ENCODE measurements at places on chromosomes 7 and 10. TPM values are rescaled to one million over a fixed set of nuclear protein-coding genes. Genes with fewer than 3 reads are reported as not detected.

Gene SPDYE2
- not detected for total RNA-seq

Gene HOXA10
- 11.8 TPM for total RNA-seq

Gene RAMP3
- not detected for total RNA-seq

Gene HTR7
- total RNA-seq = 2.4 TPM

Gene LRRC4
- 0.46 TPM for total RNA-seq

Gene TSPAN14
- total RNA-seq = 12.0 TPM

Gene CALU
- total RNA-seq = 1,329 TPM

Gene CFAP70
- 0.92 TPM for total RNA-seq

Gene ARMC3
- not detected for total RNA-seq

Gene ARHGEF35
- 1.3 TPM for total RNA-seq

Gene KLLN
- 0.37 TPM for total RNA-seq

Gene SAP25
- total RNA-seq = not detected

Gene OTUD1
- total RNA-seq = 4.3 TPM

Gene CYP2C9
- not detected for total RNA-seq

Gene ZC3HAV1L
- 3.4 TPM for total RNA-seq

Gene SORBS1
- total RNA-seq = 1.5 TPM

Gene TAS2R39
- not detected for total RNA-seq

Gene CALML5
- not detected for total RNA-seq

Gene PRLHR
- total RNA-seq = not detected

Gene ZDHHC4
- 80.6 TPM for total RNA-seq

Gene HOXA5
- 1.4 TPM for total RNA-seq

Gene NAT16
- total RNA-seq = not detected

Gene ADCYAP1R1
- not detected for total RNA-seq

Gene OR2A5
- not detected for total RNA-seq

Gene LLCFC1
- total RNA-seq = not detected

Gene AGAP9
- 2.9 TPM for total RNA-seq

Gene AMZ1
- 0.28 TPM for total RNA-seq

Gene HSPA12A
- total RNA-seq = 12.1 TPM

Gene IL2RA
- not detected for total RNA-seq

Gene CDC123
- 165 TPM for total RNA-seq

Gene HKDC1
- 0.28 TPM for total RNA-seq

Gene ZNF425
- total RNA-seq = 5.8 TPM

Gene HOXA4
- 0.14 TPM for total RNA-seq

Gene SPDYE18
- total RNA-seq = 0.14 TPM

Gene AOC1
- total RNA-seq = not detected

Gene ATOH7
- not detected for total RNA-seq

Gene KAZALD1
- total RNA-seq = 18.2 TPM

Gene UCMA
- not detected for total RNA-seq

Gene TPST1
- total RNA-seq = 210 TPM

Gene CH25H
- total RNA-seq = 0.55 TPM

Gene RBP3
- total RNA-seq = under 0.01 TPM

Gene SOSTDC1
- not detected for total RNA-seq

Gene ABI1
- total RNA-seq = 21.7 TPM

Gene CCDC126
- 9.2 TPM for total RNA-seq

Gene LMOD2
- not detected for total RNA-seq

Gene STOX1
- total RNA-seq = 0.14 TPM
